ENCODE measurements at places on chromosomes 5 and 9. TPM values are rescaled to one million over a fixed set of nuclear protein-coding genes. Genes with fewer than 3 reads are reported as not detected.

DNA sequence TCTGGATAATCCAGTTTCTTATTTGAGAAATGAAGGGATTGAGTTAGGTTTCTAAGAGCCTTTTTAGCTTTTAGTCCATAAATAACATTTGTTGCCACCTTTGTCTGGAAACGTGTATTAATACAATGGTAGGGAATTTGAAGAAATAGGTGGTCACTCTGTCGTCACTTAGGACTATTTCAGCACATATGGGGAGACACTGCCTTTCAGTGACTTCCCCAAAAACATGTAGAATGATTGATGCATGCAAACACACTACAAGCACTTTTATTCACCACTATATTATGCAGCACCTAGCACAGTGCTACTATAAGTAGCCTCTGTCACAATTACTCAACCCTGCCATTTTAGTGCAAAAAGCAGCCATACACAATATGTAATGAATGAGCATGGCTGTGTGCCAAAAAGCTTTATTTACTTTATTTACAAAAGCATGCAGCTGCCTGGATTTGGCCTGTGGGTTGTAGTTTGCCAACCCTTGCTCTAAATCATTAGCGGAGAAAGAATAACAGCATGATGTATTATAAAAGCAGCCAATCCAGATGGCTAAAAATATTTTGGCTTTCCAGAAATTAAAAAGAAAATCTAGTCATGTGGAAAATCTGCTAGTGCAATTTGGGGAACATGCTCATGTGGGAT is 154.2 kb upstream of the HMHB1 start:
- DNase-seq: no peak

GRCh38 chr5:170201311-170201710 is 31.5 kb upstream of the C5orf58 start:
- no peak for DNase-seq

- no peak for DNase-seq
Measured at GRCh38 chr9:134909511-134910481, 7.9 kb downstream of the FCN1 start.

- DNase-seq: no peak
Measured at GRCh38 chr5:143748516-143748915, 63.4 kb upstream of the HMHB1 start.

DNA sequence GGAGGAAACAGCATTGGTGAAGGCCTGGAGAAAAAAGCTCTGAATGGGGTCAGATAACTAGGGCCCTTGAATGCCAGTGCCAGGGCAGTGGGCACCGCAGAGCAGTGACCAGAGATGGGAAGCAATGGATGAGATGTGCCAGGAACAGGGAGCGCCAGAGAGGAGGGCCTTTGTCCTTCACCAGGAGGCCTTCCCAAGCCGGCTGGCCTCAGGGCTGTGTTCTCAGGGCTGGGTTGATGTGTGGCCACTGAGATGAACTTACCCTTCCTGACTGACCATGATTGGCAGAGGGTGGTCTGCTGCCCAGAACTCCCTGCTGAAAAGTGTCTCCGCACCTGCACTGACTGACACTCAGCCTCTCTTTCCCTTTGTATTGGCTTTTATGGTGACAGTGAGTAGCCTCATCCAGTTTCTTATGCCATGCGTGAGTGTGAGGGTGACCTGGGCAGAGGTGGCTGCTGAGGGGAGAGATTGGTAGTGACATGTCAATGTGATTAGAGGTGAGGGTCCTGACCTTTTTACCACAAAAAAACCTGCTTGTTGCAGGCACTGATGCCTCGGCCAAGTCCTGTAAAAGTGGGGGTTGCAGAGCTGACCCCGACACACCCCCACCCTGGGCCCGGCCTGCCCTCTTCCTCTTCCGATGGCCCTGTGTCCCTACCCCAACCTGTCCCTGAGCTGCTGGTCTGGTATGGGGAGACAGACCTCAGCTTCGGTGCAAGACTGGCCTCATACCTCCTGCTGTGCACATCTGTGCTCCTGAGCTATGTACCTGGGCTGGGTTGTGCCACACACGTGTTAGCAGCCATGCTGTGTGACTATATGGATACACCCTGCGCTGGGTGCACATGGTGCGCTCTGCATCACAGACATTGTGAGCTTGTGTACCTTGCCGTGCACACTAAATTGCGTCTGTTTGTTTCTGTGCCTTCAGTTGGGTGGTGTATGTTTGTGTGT is 57.1 kb upstream of the PSD2 start:
- DNase-seq: no peak

- peak; percentile 86 for DNase-seq
Measured at GRCh38 chr5:138601444-138601843, 26.2 kb upstream of the HSPA9 start.

GRCh38 chr9:70566751-70567150 is 152.3 kb upstream of the KLF9 start:
- DNase-seq: no peak

GRCh38 chr5:38234737-38235136 is 23.6 kb upstream of the EGFLAM start:
- no peak for DNase-seq

DNA sequence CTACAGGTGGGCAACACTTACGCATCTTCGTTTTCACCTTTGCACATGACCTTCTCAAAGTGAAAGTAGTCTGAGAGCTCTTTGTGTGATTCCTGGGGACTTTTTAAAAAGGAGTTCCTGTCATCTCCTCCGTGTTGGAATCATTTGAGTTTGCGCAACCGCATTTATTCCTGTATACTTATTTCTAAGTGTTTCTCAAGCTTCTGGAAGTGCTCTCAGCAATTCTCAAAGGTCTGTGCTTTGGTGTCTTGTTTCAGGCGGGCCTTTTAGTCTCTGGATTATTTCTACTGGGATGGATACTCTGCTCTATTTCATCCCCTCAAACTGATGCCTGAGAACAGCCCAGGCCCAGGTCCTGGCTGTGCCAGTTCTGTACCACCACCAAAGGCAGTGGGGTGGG is 226.5 kb upstream of the TUT7 start:
- peak; percentile 16 for DNase-seq

GRCh38 chr5:179265514-179266290 is 79.6 kb downstream of the ADAMTS2 start:
- peak; percentile 65 for DNase-seq

DNA sequence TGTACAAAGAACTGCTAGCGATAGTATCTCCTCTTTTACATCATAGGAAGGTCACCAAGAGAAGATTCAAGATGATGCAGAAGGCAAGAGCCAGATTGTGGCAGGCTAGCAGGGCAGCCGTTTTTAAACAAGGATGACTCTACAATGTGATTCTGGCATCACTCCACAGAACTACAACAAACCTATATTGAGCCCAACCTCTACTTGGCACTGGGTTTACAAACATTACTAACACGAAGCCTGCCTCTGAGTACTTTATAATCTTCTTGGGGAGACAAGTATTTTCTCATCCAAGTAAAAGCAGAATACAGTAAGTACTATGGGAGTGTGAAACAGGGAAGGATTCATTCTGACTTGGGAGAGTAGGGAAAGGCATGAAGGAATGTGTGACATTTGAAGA is 448.6 kb downstream of the ZNF608 start:
- no peak for DNase-seq

GRCh38 chr9:124562328-124562727 is 55.1 kb upstream of the NR5A1 start:
- no peak for DNase-seq

DNA sequence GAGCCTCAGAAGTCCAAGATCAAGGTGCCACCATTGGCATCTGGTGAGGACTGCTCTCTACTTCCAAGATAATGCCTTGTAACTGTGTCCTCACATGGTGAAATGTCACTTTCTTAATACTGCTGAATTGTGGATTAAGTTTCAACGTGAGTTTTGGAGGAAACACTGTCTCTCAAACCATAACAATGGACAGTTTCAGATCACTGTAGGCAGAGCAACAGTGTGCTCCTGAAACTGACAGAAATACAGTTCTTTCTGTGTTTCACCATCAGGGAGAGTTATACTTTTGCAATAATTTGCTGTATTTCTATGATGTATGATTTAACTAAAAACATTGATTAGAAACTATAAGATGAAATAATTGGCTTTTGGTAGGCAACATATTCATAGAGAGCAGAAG is 1780.5 kb upstream of the CDH6 start:
- DNase-seq: no peak

- peak; percentile 95 for DNase-seq
Measured at GRCh38 chr9:134333234-134333873, 7.1 kb downstream of the RXRA start.

- no peak for DNase-seq
Measured at GRCh38 chr9:137807721-137808703, 69.6 kb upstream of the CACNA1B start.

- no peak for DNase-seq
Measured at GRCh38 chr5:14178671-14179211, 35.6 kb downstream of the TRIO start.

DNA sequence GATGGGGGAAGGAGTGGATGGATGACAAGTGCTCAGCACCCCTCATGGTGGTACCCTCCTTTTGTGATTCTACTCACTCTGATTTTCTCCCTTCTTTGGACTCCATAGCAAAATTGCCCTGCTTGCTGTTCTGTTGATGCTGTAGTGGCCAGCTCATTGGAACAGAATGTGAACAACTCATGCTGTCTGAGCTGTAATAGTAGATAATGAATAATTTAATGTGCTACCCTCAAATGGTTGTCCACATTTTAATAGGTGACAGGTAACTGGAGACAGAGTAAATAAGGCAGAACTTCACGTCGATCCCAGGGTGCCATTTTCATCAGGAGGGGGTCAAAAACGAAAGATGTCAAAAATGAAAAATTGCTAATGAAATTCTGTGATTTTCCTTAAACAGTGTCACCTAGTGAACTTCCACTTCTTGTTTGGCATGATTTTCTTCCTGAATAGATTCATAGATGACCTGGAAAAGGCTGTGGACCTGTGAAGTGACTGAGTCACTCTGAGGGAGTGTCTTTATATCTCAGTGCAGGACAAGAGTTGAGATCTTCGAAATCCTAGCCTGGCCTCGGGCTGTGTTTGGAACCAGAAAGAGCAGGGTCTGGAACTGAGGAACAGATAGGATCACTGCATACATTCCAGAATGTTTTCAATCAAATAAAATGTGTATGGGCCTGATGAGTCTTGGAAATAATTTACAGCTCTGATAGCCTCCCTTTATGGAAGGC is 270.2 kb downstream of the PSAT1 start:
- no peak for DNase-seq

DNA sequence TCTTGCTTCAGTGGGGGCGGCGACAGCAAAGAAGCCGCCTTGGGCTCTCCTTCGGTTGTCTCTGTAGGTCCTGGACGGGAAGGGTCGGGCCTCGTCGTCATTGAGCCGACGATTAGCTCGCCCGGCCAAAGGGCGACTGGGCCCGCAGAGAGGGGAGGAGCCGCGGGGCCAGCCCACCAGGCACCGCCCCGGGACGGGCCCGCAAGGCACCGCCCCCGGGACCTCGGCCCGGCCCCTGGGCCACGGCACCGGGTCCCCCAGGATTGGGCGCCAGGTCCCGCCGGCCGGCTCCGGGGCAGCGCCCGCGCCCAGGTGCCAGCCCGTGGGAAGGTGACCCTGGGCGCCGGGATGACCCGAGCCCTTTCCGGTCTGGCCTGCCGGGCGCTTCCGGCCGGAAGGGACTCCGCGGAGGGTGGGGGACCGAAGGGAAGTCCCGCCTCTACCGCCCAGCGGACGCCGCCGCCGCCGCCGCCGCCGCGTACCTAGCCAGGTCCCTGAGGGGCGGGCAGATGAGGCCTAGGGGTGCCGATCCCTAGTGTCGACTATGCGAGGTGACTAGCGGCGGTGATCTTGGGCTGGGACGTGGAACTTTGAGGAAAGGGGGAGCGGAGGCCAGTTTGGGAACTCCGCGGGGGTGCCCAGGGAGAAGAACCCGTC is at the start of the genes GBA2 and RGP1:
Gene GBA2, minus strand, starts transcription at position 371 of the 657 bp plus-strand sequence. CDS start 524 bp downstream, outside the sequence.
Gene RGP1, plus strand, starts transcription at position 430 of the 657 bp plus-strand sequence. CDS start 469 bp downstream, outside the sequence.
- peak; percentile 86 for DNase-seq

- DNase-seq: no peak
Measured at GRCh38 chr5:166540156-166540555, 1751.3 kb upstream of the WWC1 start.

- no peak for DNase-seq
Measured at GRCh38 chr5:121325930-121326329, 525.8 kb upstream of the FTMT start.

DNA sequence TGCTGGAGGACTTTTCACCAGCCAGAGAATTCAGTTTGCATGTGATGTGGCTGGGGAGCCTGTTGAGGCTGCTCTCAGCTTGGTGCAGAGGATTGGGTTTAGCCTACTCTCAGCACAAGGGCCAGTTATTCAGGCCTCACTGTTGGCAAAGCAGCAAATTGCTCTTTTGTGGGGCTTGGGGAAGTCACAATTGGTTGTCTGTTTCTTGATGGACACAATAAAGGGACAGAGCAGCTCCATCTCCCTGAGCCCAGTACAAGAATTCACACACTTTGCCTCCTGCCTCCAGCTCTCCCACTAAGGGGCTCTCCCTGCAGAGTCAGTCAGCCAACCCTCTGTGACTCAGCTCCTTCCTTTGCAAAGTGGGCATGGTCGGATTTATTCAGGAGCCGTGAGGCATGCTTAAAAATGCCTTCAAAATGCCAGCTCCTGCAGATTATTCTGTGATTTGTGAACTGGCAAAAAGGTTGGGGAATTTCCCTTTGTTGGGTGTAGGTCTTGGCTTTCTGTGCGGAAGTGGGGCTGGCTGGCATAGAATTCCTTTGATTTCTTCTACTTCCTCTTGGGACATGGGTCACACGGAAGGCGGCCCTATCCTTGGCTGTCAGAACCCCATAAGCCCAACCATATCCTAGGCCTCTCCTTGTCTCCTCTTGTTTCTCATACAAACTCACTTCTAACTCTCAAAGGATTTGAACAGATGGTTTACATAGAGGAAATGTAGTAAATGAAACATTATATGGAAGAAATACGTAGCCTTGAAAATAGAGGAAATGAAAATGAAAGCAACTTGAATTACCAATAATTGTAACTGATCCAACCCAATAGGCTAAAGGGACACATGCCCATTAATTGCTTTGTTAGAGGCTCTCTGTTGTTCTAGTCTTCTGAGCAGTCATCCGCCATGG is 118.7 kb upstream of the CD180 start:
- DNase-seq: no peak

Gene TMEM174
- polyA plus RNA-seq: not detected

Gene CFAP157
- polyA plus RNA-seq: 0.84 TPM

Gene DIRAS2
- 2.4 TPM for polyA plus RNA-seq

Gene NOXA1
- polyA plus RNA-seq: 11.8 TPM

Gene CAAP1
- 34.7 TPM for polyA plus RNA-seq

Gene N4BP3
- 2.0 TPM for polyA plus RNA-seq

Gene SPINK1
- polyA plus RNA-seq: 259 TPM

Gene ARHGEF39
- 5.2 TPM for polyA plus RNA-seq

Gene SLC34A3
- 36.9 TPM for polyA plus RNA-seq

Gene CA9
- 4.2 TPM for polyA plus RNA-seq

Gene ANKRD18A
- 0.51 TPM for polyA plus RNA-seq

Gene EGFL7
- 47.5 TPM for polyA plus RNA-seq

Gene TAS2R1
- polyA plus RNA-seq: not detected

Gene GARIN3
- polyA plus RNA-seq: not detected

Data from large intestine (tissue), 12 donors.